ENCODE measurements at places on chromosomes 13 and 19.

DNA sequence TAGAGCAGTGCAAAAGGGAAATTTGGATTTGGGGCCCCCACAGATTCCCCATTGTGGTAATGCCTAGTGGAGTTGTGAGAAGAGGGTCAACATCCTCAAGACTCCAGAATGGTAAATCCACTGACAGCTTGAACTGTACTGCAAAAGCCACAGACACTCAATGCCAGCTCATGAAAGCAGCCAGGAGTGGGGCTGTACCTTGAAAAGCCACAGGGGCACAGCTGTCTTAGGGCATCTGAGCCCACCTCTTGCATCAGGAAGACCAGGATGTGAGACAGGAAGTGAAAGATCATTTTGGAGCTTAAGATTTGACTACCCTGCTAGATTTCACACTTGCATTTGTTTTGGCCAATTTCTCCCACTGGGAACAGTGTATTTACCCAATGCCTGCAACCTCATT, 1548.9 kb upstream of the PCDH20 start:
- no peak for DNase-seq

DNA sequence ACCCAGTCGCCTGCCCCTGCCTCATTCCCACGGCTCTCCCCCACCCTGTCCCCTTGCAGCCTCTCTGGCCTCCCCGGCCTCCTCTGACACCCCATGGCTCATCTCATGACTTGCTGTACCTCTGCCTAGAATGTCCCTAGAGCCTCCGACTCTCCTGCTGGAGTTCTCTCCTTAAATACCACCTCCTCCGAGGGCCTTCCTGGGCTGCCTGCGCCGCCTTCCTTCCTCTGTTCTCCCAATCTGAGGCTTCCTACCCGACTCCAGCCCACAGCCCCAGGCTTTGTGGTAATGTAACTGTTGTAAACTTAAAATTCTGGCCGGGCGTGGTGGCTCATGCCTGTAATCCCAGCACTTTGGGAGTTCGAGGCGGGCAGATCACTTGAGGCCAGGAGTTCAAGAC, 27.7 kb downstream of the GPR42 start:
- DNase-seq: no peak

DNA sequence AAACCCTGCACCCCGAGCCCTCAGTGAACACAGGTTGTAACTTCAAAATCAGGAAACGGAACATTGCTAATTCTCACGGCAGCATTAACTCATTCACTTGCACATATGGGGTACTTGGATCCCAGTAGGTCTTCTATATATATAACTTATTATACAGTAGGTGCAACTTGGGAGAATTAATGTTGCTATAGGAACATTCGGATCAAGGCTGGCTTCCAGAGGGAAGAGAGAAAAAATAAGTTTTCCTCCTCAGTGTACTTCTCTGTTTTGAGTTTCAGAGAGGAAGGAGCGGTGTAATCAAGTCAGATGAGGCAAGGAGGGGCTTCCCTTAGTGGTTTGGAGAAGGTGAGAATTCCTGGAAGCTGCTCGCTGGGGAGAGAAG, 90.9 kb upstream of the ZNF507 start:
- no peak for DNase-seq

GRCh38 chr13:34942732-34943435, 814 bp downstream of the NBEA start:
- DNase-seq: no peak

GRCh38 chr13:58579468-58579867, 947.9 kb downstream of the PCDH17 start:
- DNase-seq: no peak

DNA sequence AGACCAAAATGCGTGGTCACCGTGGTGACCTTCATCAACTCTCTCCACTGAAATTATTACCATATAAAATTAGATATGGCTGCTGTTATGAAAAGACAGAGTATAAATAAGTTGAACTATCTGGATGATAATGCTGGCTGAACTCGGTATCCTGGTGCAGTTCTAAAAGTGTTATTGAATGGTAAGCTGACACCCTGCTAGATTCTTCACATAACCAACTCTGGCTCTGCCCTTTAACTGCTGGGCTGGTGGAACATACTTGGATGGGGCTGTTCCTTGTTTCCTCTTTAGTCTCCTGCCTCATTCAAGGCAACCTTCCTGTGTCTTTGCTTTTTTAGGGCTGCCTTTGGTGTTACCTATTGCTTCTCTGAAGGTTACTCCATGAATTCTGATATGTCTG, 106.9 kb downstream of the FGF9 start:
- no peak for DNase-seq

GRCh38 chr13:22081430-22081829, 410.6 kb downstream of the FGF9 start:
- DNase-seq: no peak

DNA sequence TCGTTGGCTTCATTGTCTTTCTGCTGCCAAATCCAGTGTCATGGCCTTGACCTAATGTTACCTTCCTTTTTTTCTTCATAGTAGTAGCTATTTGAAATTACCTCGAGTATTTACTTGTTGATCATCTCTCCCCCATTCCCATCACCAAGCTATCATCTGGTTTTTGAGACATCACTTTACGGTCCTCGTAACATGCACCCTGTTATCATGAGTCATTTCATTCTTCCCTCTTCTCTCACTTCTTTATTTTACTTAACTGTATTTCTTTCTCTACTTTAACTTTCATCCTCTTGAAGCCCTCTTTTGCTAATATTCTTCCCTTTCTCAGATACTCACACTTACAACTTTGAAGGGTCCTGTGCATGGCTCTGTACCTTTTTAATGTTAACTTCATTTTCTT, 31.8 kb downstream of the TPP2 start:
- DNase-seq: no peak

GRCh38 chr19:4429256-4429655, 26.8 kb downstream of the CHAF1A start:
- no peak for DNase-seq

DNA sequence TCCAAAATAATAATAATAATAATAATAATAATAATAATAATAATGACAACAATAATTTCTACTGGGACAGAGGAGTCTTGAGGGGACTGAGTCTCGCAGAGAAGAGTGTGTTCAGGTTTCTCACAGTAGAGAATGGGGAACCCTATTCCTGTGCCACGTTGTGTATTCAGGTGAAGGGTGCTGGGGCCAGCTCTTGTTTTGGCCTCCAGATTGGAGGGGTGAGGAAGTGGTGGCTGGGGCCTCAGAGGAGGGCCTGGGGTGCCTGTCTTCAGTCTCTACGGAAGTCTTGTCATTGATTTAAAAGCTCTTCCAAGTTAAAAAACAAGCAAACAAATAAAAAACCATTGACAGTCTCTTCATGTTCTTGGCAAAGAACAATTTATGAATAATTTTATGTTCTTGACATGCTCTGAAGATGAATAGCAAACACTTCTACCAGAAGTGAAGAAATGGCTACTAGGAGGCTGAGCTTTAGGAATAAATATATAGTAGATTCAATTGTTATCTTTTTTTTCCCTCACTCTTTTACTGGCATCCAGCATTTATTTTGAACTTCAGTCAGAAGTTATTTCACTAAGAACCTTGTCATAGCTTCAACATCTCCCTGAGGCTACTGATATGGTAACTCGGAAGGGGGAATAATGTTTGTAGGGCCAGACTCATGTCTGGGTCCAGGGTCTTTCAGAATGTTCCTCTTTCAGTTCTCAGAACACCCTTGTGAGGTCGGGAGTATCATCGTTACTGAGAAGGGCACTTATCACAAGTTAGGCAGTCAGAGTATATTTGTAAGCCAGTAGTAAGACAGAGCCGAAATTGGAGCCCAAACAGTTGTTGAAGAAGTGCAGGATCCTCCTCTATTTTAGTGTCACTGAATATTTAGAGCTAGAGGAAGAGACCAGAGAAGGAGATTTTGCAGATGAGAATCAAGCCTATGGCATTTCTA, 13.1 kb downstream of the LRCH1 start:
- DNase-seq: no peak

DNA sequence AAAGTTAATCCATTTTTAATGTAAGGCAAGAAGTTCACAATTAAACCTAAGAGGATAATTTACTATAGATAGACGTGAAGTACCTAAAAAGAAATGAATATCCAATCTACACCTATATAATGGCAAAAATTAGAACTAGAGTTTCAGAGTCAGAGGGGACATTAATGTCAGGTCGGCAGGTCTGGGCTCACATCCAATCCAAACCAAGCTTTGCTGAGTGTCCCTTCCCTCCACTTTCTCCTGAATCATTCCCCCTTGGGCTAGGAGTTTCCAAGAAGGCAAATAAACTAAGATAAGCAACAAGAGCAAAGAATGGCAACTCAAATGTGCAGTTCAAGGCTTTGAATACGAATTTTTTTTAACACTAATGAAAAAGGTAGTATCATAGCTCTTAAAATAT, 2.9 kb downstream of the FLT3 start:
- no peak for DNase-seq

DNA sequence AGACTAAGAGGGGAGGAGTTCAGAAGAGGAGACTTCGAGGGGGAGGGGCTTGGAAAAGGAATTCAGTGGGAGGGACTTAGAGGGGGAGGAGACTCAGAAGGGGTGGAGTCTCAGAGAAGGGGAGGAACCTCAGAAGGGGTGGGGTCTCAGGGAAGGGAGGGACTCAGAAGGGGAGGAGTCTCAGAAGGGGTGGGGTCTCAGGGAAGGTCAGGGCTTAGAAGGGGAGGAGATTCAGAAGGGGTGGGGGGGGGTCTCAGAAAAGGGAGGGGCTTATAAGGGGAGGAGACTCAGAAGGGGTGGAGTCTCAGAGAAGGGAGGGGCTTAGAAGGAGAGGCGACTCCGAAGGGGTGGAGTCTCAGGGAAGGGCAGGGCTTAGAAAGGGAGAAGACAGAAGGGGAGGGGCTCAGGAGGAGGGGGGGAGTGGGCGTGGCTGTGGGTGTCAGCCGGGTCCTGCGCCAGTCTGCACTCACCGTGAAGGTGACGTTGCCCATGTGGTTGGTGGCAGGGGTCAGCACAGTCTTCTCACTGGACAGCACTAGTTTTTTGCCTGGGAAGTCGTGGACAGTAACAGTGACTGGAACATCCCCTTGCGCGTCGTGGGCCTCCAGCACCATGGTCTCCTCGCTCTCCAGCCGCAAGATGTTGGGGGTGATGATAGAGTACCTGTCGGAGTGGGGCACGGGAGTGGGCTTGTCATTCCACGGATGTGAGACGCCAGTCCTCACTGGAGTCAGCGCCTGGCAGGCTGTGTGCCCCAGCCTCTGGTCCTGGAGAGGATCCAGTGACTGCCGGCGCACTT, 1.5 kb downstream of the C3 start:
- no peak for DNase-seq

GRCh38 chr13:52010890-52011631, at the start of gene ATP7B:
TSS of gene ATP7B (minus strand) at chr13:52011450. CDS start at chr13:52011337, 113 bp downstream.
- no peak for DNase-seq

- no peak for DNase-seq
These were observed 5.7 kb downstream of the FGF9 start for GRCh38 chr13:21676611-21677021.

GRCh38 chr19:33290956-33291622, 11.2 kb downstream of the CEBPA start:
- no peak for DNase-seq
